ENCODE measurements at places on chromosomes 16 and 17.

DNA sequence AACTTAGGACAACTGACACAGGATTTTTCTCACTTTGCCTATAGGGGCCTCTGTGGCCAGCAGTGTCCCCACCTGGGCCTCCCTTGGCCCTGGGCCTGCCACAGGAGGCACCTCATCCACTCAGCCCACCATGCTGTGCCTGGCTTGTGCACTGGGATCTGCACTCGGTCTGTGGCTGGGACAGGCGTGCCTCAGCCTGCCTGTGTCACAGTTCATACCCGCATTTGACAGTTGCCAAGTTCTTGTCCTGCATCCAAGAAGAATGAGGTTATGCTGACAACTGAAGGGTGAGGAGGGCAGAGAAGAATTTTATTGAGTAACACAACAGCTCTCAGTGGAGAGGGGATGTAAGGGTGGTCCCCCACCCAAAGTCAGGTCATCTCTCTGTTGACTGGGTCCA lies 36.0 kb downstream of the ZFP90 start:
- no peak for DNase-seq

DNA sequence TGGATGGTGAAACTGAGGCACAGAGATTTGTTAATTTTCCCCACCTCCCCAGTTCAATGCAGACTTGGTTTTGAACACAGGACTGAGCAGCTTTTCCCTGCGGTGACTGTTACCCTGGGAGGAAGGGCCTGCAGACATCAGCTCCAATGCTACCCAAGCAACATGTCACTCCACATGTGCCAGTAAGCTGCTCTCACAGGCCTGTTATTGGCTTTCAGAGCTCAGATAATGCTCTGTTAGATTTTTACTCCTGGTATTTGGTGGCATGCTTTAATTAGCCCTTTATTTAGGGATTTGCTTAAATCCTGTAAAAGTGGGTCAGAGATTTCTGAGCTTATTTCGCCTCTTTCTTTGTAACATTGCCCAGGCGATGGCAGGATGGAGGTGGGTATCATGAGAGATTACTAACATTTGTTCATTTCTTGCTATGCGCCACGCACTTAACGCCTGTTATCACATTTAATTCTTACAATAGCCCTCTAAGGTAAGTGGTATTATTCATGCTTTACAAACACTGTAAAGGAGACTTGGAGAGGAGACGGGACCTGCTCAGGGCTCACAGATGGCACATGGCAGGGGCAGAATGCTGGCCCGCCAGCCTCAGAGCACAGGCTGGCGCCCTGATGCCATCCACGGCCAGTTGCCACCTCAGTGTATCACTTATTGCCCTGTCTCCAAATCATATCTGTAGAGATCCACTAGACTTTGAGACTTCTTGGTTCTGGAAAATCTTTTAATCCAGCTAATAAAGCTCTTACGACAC lies 84.0 kb upstream of the CACNG5 start:
- no peak for DNase-seq

DNA sequence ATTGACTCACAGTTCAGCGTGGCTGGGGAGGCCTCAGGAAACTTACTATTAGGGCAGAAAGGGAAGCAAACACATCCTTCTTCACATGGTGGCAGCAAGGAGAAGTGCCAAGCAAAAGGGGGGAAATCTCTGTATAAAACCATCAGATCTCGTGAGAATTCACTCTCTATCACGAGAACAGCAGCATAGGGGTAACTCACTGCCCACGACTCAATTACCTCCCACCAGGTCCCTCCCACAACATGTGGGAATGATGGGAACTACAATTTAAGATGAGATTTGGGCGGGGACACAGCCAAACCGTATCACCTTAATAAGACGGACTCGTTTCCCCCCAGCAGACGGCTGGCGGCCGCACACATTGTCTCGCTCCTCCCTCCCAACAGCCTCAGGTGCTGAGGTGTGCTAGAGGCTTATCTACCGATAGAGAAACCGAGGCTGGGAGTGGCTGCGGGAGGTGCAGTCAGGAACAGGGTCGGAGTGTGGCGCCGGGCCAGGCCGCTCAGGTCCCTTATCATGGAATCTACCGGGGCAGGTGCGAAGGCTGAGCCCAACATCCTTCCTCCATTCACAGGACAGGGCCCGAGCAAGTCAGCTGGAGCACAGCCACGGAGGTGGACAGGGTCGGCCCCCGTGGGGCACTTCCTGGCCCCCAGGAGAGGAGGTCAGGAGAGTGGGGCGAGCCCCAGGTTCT lies 4.9 kb upstream of the ZG16B start:
- no peak for DNase-seq

- no peak for DNase-seq
Measured at GRCh38 chr17:44416558-44417289, 27.3 kb upstream of the ITGA2B start.

GRCh38 chr17:43471585-43472160 lies 12.1 kb upstream of the DHX8 start:
- no peak for DNase-seq

DNA sequence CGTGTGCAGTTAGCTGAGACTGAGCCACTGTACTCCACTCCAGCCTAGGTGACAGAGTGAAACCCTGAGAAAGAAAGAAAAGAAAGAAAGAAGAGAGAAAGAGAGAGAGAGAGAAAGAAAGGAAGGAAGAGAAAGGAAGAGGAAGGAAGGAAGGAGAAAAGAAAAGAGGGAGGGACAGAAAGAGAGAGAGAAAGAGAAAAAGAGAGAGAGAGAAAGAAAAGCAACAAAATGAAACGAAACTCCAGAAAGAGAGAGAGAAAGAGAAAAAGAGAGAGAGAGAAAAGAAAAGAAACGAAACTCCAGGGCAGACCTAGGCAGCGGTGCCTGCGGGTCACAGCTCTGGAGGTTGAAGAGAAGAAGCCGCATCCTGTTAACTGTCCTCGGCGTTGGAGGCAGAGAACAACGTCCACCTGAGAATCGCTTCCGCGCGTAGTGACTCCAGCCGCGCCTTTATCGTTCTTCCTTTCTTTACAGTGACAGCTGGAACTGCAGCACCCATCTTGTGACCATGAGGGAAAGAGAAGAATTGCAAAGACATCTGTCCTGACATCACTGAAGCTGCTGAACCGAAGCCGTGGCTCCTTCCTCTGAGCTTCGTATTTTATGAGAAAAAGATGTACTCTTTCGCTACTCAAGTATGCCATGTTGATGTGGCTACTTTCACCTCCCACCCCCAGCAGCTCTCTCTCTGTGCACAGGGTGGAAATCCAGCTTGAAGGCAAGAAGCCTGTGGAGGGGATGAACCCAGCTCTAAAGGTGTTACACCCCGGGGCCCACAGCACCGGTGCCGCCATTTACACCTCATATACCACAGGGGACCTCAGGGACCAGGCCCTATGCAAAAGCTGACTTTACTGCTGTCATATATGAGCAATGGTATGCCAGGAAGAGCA lies 56.9 kb upstream of the DOC2B start:
- no peak for DNase-seq

DNA sequence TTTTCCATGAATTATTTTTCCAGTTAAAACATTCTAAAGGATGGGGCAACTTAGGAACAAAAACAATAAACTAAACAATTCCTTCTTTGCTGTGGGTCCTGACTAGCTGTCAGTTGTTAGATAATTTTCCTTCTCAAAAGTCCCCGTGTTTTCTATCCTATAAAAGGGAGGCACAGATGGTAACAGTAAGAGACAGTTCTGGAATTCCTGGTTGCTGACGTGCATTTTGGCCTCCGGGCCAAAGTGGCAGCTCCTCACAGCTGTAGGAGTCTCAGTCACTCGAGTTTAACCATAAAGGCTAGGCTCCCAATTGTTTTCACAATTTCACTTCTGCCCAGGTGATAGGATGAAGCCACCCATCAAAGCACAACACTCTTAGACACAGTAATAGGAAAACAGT lies 77.0 kb upstream of the ZNF423 start:
- peak; percentile 71 for DNase-seq
